Stimulated activated CD4-positive, alpha-beta T cell treated with anti-CD3 and anti-CD28 coated beads, Interleukin-15, amount 100 ng/mL, for 1 hour (primary cell): ENCODE measurements at places on chromosomes 4 and X.

- DNase-seq = no peak
These were observed 644.5 kb upstream of the ATOH1 start for GRCh38 chr4:93184053-93184452.

DNA sequence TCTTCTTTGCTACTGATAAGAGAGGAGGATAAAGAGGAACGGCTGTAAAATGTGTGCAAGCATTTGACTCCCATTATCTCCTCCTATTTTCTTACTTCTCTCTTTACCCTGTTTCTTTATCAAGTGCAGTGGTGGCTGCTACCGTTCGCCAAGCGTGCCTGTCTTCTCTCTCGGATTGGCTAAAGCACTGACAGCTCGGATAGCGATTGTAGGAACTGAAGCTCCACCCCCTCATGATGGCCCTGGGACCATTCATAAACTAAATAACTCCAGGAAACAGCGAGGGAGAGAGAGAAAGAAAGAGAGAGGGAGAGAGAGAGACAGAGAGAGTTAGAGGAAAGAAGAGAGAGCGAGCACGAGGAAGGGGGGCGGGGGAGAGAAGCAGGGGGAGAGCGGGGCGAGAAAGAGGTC, 305 bp upstream of the MAB21L2 start:
- DNase-seq = no peak

- no peak for DNase-seq
These were observed 17.7 kb downstream of the CD99L2 start for GRCh38 chrX:150880808-150881165.

GRCh38 chr4:19063662-19064061, 1042.1 kb upstream of the LCORL start:
- no peak for DNase-seq

DNA sequence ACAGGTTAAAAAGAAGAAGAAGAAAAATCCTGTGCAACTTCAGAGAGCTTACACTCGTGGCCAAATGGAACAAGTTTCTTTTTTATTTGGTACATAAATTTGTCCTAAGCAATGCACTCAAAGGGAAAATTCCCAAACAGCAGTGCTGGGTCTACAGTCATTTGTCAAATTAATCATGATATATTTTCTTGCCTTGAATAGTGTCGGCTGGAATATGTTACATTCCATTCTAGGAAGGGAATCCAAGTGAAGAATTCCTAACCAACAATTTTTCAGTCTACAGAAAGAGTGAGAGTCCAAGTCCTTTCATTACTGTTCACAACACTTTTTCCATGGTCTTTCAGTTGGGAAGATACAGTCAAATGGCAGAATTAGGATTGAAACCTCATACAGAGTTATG, 63.9 kb downstream of the HAND2 start:
- DNase-seq = no peak

- DNase-seq = no peak
These were observed 70.5 kb upstream of the TBC1D9 start for GRCh38 chr4:140826701-140827027.

GRCh38 chr4:70722199-70722791, 531 bp downstream of the RUFY3 start:
- DNase-seq = no peak

DNA sequence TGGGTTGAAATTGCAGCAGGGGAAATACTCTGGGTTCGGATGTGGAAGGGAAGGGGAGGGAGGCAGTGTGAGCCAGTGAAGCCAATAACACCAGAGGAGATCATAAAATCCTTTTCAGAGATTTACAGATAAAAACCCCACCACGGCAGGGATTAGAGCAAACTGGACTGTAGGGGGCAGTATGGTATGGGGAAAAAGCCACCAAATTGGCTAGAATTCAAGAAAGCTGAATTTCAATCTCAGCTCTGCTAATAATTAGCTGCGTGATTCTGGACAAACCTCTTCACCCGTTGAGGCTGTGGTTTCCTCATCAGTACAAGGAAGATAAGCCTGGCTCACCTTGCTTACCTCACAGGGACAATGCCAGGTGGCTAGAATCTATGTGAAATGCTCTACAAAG, 108.1 kb downstream of the ATG4A start:
- no peak for DNase-seq

- DNase-seq = no peak
These were observed 93.9 kb downstream of the NSUN7 start for GRCh38 chr4:40843696-40844095.

- no peak for DNase-seq
These were observed 5.2 kb upstream of the RPGR start for GRCh38 chrX:38332505-38332904.

GRCh38 chrX:37926700-37927099, 79.3 kb upstream of the DYNLT3 start:
- DNase-seq = no peak

DNA sequence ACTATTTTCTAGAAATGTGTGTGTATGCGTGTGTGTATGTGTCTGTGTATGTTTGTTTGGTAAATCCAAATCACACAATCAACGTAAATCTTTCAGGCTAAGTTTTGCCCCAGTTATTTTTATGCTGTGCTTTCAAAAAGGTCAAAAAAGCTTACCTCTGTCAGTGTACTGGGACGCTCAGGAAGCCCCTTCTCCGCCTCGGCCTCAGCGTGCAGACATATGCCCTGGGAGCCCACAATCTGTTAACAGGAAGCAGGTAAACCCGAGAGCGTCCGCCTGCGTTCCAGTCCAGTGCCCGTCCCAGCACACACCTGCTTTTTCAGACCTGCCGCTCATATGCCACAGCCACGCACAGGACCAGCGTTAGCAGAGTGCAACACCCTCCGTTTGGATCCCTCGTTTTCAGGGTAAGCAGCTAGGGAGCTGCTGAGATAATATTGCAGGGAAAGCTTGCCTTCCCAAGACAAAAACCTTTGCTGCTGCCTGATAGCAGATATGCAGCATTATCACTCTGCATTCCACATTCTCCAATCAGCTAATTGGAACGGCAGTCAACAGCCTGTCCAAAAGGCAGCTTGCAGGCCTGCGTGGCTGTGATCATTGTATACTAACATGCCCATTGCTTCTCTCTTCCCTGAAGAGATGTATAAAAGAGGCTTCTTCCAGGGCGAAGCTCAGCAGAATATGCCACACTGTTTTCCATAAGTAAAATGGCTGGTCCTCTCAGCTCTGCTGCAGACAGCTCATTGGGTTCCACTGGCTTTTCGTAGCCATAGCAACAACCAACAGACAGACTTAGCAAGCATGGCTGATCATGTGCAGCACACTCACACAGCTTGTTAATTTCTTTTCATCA, at the start of gene SORBS2:
TSS of gene SORBS2 (minus strand) at position 686 of the 856 bp plus-strand sequence. CDS start 121,623 bp downstream, outside the sequence.
- no peak for DNase-seq

DNA sequence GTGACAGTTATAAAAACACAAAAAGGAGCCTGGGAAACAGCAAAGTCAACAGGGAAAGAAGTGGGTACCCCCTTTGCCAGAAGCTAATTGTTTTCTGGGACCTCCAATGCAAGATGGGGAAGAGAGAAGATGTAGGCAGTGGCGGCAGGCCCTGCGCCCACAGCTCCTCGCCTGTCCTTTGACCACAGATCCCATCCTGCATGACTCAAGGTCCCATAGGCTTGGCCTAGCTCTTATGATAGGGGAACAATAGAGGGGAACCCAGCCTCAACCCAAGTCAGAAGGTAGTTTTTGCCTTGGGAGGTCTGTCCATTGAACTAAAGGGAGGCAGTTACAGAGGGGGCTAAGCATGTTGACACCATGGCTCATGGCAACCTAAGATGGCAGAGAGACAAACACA, 14.2 kb downstream of the ZMYM3 start:
- no peak for DNase-seq

- no peak for DNase-seq
These were observed 64.6 kb upstream of the SH3RF1 start for GRCh38 chr4:169335331-169335730.
